Inflammatory macrophage treated with lipopolysaccharide for 4 hours (primary cell): ENCODE measurements at places on chromosomes 12 and 14.

DNA sequence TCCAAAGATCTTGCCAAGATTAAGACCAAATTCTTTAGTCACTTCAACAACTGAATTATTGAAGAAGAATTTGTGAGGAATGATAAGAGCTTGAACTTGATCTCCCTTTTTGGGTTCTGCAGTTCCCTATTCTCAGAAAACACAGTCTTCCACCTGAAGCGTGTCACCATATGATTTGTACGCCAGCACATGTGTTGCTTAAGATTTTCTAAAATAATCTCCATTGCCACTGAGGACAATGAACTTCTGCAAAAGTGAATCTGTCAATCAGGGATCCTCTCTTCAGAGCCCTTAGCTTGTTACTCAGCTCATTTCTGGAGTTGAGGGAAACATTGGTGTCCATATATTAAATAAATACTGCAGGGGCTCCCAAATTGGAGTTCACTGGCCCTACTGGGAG, 4.2 kb upstream of the SPIC start:
- peak; percentile 44 for DNase-seq

- DNase-seq: no peak
Measured at GRCh38 chr12:3772380-3772779, 19.5 kb upstream of the CRACR2A start.

GRCh38 chr12:54038871-54039414, 6.1 kb downstream of the HOXC5 start:
- DNase-seq: no peak

GRCh38 chr14:99619835-99620834, 16.1 kb upstream of the CCDC85C start:
- no peak for DNase-seq
